Epithelial cell of prostate (primary cell): ENCODE measurements at places on chromosomes 6 and 20.

- DNase-seq = no peak
Observed at GRCh38 chr20:23643659-23644058, 5.9 kb upstream of the CST3 start.

DNA sequence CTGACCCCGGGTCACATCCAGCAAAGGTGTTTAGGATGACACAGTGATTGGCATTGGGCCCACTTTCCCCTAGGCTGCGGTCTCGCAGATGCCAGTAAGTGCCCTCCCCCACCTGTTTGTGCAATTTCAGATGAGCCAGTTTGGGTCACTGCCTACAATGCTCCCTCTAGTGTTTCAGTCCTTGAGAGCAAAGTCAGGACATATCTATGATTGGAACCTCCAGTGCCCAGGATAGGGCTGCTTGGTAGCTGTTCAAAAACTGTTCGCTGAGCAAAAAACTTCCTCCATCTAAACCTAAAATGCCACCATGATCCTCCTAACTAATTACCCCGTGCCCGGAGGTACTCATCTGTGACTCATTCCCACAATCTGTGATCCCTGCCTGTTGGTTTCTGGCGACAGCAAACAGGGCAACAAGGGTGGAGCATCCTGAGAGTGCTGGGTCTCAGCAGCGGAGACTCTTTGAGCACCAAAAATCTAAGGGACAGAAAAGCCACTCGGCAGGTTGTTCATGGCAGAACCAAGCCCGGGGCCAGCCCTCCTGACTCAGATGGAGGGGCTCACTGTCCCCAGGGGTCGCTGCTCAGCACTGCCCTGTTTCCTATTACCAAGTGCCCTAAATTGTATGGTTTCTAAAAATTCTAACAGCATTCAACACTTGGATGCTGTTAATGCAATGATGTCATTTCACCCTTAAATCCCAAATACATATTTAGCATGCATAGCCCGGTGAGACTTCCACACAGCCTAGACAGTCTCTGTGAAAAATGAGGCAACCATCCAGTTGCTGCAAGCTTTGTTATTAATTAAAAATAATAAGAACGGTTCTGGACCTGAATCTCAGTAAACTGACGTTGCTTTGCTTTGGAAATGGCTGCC, 5.0 kb downstream of the VSX1 start:
- peak; percentile 14 for DNase-seq

- no peak for DNase-seq
Observed at GRCh38 chr6:118617417-118617816, 34.0 kb downstream of the CEP85L start.

DNA sequence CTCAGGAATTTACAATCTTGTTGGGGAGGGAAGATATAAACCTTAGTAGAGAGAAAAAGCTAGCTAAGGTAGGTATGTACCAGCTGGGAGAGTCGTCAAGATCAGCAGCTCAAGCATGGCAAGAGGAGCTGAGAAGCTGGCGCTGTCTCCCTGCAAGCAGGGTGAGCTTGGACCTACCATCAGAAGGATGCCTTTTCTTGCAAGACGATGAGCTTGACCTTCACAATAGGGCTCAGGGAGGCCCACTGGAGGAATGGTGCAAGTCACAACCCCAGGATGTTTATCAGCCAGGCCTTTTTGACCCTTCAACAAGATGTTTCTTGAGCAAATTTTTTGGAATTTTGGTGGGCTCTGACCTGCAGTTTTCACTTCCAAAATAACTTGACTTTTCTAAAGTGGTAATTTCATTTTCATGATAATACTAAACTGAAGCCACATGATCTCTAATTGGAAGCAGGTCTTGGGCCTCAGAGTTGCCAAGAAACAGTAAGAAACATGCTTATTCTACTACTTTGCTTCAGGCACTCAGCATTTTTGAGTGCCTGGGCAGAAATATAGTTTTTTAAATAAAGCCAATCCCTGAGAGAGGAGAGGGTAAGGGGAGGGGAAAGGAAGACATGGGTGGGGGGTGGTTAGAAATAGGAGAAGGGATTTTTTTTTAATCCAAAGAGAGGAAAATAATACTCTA, 258.1 kb downstream of the CLIC5 start:
- DNase-seq = no peak

- DNase-seq = no peak
Observed at GRCh38 chr6:86016567-86016966, 373.9 kb upstream of the SYNCRIP start.

DNA sequence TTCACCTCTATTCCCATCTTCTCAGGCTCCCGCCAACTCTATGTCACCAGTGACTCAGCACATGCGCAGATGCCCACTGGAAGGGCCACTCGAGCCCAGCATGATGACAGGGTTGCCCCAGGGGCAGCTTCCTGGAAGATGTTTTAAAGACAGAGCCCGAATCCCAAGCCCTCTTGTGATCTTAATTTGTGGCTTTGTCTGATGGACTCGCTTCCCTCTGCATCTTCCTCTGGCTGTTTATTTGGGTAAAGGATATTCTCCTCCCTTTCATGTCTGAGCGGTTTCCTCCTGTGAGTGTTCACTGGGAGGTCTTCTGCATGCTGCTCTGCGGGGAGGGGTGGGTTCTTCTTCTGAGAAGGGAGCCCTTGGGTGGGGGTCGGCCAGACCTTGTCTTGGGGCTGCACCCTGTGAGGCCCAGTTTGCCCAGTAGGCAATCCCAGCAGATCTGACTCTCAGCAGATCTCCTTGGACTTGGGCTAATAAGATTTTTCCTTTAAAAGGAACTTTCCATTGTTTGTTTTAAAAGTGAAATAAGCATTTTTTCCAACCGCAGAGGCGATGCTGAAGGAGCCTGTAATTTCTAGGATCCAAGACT, 401.0 kb downstream of the CDC5L start:
- no peak for DNase-seq

- DNase-seq = no peak
Observed at GRCh38 chr6:164845773-164846172, 463.6 kb downstream of the C6orf118 start.

GRCh38 chr6:12923644-12924235, 207.2 kb downstream of the PHACTR1 start:
- no peak for DNase-seq

DNA sequence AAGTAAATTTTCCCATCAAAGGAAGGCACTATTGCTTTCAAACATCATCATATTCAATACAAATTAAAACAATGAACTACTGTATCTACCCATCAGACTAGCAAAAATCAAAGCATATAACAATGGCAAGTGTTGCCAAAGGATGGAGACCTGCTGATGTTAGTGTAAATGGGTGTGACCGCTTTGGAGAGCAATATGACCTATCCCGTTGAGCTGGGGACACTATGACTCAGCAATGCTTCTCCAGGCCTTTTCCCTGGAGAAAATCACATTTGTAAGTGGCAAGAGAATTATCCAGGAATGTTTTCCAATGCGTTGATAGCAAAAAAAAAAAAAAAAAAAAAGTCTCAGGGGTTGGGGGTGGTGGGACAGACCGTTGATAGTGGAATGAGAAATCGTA, 46.1 kb downstream of the PHACTR3 start:
- no peak for DNase-seq

- no peak for DNase-seq
Observed at GRCh38 chr6:23302514-23302913, 733.1 kb downstream of the HDGFL1 start.

DNA sequence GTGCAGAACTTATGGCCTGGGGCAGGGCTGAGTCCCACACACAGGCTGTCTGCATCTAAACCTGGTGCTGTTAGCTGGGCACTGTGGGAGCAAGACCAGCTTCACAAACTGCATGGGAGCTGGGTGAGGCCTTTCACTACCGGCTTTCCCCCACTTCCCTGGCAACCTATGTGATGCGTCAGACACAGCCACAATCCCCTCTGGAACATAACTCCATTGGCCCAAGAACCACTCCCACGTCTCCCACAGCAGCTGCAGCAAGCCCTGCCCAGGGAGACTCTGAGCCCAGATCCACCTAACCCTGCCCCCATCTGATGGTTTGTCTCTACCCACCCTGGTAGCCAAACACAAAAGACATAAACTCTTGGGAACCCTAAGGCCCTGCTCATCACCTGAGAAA, 9.3 kb downstream of the WDR27 start:
- no peak for DNase-seq

DNA sequence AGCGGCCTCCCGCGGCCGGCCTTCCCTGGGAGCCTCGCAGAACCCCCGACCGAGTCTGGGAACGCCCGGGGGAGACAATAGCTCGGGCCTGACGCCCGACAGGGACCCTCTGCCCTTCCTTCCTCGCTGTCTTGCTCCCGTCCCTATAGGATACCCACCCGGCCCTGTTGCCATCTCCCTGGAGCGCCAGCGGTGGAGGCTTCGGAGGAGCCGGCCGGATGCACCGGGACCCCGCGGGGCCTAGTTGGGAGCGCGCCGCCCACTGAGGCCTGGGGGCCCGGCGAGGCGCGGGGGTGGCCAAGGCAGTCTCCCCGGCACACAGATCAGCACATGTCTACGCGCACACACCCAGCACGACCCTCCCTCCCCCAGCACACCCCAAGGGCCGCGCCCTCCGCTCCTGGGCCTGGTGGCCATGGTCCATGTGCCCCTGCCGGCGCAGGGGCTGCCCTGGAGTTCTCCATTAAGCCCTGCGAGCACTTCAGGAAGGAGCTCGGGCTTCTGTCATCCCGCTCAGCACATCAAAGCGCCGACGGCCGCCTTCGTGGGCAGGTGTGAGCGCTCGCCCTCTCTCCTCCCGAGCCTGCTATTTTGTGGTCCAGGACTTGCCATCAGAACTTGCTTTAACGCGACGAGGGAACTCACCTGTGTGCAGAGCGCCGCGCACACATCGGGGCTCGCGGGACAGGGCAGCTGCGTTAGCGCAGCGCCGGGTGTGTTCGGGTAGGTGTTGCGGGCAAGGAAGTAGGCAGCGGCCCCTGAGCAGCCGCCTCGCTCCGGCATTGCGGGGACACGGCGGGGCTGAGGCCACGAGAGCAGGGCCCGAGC, 3.7 kb downstream of the FOXF2 start:
- no peak for DNase-seq

GRCh38 chr6:103027271-103027931, 1633.9 kb downstream of the GRIK2 start:
- DNase-seq = no peak

- DNase-seq = no peak
Observed at GRCh38 chr6:25576919-25577318, 75.1 kb upstream of the SCGN start.

DNA sequence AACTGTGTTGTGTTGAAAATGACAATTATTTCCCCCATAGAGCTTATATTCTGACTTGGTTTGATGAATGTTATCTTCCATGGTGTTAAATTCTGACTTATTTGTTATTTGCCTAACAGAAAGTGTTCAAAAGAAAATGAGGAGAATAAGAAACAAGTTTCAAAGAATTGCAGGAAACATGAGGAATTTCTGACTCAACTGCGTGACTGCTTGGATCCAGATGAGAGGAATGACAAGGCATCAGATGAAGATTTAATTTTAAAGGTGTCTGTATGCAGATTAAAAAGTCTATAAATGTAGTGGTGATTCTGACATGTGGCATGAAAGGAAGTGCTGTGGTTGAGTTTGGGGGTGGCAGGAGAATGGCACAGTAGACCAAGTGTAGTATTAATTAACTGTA, 50.6 kb downstream of the CCDC170 start:
- DNase-seq = no peak

DNA sequence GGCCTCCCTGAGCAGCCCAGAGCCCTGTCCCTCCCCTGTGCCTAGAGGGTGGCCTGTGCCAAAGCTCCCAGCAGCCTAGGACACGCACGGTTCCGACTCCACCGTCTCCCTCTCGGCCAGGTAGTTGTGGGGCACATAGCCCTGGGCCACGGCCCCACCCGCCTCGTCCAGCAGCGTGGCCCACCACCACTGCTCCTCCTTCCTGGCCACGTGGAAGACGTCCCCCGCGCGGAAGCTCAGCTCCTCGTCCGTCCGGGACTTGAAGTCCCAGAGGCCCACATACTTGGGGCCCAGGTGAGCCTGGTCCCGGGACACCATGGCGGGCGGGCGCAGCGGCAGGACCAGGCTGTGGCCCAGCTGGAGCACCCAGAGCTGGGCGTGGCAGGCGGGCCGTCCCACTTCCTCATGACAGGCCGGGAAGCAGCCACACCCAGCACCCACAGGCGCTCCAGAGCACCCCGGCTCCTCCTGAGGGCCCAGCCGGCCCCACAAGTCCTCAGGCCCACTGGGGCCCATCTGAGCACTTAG, at the start of gene PTK6:
PTK6 (minus strand) TSS at position 380 of the 528 bp plus-strand sequence; CDS start at position 318, 62 bp downstream.
- no peak for DNase-seq

DNA sequence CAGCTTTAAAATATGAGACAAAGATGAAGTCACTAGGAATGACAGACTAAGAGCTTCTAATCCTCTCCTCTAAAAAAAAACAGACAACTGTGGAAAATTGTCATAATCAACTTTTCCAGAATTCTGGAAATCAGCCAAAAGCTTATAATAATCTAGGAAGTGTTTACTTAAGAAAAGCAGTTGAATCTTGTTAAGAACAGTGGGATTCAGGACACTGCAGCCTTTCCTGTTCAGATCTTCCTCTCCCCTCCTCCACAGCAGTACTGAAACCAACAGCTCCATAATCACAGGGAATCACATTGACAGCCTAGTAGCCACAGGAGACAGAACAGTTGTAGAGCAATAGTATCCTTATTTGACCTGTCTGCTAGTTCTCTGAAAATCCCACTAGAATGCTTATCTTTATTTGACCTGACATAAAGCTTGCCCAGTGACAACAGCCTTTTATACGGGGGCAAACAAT, 41.6 kb downstream of the IBTK start:
- no peak for DNase-seq

DNA sequence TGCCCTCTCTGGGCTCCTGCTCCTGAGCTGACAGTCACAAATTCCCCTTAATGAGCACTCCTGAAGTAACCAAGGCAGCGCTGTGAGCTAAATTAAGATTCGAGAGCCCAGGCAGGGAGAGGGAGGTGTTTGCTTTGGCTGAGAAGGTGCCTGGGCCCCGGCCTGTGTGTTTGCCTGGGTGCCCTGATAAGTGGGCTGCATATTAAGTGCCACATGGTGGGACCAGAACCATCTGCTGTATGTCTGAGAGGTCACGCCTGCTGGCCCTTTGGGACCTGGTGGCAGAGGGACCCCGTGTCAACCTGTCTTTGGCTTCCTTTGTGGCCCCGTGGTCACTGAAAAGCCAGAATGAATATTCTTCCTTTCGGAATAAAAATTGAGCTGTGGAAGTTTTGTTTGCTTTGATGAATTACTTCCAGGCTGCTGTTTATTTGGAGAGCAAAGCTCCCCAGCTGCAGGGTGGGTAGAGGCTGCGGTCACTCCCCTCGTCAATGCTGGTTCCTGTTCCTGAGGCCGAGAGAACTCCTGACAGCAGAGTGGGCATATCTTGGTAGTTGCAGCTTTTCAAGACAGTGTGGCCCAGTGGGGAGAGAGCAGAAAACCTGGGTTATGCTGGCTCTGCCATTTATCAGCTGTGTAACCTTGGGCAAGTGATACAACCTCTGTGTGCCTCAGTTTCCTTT, 17.5 kb upstream of the KCNK16 start:
- DNase-seq = no peak

- DNase-seq = no peak
Observed at GRCh38 chr6:39075010-39075686, 26.6 kb downstream of the GLP1R start.
